ENCODE measurements at places on chromosomes 16 and 17.
A peak's percentile ranks its signal among the peaks of the same experiment; 100 is the strongest.

- no peak for DNase-seq
Measured at GRCh38 chr17:9026741-9027140, 5.4 kb downstream of the NTN1 start.

DNA sequence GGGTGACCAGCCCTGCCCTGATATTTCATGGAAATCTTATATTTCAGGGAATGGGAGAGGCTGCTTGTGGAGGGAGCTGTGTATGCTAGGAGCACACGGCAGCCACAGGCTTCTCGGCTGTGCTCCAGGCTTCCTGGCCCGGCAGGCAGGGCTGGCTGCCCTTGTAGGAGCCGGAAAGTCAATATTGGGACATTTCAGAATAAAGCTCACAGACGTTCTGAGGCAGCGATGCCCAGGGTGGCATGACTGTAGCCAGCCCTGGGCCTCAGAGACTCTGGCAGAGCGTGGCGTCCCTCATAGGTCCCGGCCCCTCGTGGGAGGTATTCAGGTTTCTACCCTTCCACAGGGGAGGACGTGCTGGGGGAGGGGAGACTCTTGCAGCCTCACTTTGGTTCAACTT lies 65.7 kb downstream of the BANP start:
- DNase-seq = no peak

DNA sequence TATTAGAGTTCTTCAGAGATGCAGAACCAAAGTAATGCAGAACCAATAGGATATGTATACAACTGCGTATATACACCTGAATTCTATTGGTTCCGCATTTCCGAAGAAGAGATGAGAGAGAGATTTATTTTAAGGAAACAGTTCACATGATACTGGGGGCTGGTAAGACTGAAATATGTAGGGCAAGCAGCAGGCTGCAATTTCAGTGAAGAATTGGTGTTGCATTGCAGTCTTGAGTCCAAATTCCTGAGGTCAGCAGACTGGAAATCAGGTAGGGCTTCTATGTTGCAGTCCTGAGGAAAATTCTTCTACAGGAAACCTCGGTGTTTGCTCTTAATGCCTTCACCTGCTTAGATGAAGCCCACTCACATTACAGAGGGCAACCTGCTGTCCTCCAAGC lies 128.2 kb upstream of the MED13 start:
- no peak for DNase-seq

DNA sequence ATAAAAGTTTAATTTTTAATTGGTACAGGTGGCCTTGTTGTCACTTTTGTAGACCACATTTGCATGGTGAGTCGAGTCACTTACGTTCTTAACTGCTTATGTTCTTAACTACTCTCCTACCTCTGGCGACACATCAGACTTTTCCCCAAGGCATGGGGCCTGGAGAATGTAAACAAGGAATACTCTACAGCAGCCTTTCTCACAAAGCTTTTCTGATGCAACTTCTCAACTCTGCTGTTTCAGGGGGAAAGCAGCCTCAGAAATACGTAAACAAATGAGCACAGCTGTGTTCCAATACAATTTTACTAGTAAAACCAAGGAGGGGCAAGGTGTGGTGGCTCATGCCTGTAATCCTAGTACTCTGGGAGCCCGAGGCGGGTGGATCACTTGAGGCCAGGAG lies 6.9 kb downstream of the KARS1 start:
- DNase-seq = no peak

DNA sequence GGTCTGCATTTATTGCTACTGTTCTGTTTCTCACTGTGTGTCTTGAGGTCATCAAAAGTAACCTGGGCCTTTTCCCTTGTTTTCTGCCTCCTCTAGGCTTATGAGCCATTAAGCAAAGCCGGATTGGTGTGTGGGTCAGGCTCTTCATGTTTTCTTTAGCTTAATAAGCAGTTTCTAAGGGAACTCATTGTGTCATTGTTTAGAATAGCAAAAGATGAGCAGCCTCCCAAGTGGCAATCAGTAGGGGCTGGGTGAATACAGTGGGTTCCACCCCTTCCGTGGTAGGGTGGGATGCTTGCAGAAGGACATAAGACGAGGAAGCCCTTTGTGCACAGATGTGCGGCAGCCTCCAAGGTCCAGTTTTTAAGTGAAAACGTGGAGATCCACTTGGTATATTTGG lies 34.5 kb downstream of the ABCC1 start:
- no peak for DNase-seq

DNA sequence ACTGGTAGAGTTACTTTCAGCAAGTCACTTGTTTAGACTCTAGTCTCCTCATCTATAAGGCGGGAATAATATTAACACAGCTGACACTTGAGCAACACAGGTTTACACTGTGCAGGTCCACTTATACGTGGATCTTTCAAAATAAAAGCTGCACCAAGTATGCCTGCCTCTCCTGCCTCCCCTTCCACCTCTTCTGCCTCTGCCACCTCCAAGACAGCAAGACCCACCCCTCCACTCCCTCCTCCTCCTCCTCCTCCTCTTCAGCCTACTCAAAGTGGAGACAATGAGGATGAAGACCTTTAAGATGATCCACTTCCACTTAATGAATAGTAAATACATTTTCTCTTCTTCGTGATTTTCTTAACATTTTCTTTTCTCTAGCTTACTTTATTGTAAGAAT lies 285.6 kb downstream of the FTO start:
- DNase-seq = no peak

DNA sequence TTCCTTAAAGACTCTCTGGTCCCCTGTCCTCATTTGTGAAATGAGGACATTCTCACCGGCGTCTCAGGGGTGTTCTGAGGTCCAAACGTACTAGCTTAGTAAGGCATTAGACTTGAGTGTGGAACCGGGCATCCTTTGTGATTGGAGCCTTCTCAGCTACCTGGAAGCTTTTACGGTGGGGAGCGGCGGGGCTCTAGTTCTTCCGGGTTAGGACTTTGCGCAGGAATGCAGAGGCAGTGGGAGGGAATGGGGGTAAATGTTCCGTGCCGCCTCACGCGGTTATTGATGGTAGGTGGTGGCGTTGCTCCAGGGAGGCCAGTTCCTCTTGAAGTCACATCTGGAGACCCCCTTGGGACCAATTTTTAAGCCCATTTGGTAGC lies 113.6 kb downstream of the SNX29 start:
- no peak for DNase-seq

DNA sequence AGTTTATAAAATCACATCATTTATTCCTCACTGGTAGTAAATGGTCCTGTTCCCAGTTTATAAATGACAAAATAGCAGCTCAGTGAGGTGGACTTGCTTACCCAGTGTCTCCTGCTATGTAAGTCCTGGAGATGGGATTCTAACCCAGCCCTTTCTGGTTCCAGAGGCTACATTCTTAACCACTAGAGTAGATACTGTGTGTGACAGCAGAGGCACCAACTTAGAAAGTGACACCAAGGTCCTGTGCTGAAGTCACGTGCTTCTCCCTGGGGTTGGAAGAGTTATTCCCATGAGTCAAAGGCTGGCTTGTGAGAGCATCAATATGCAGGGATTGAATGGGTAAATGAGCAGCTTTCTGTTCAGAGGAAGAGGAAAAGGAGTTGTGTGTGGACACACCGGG lies 167.3 kb upstream of the IRX3 start:
- DNase-seq = no peak

DNA sequence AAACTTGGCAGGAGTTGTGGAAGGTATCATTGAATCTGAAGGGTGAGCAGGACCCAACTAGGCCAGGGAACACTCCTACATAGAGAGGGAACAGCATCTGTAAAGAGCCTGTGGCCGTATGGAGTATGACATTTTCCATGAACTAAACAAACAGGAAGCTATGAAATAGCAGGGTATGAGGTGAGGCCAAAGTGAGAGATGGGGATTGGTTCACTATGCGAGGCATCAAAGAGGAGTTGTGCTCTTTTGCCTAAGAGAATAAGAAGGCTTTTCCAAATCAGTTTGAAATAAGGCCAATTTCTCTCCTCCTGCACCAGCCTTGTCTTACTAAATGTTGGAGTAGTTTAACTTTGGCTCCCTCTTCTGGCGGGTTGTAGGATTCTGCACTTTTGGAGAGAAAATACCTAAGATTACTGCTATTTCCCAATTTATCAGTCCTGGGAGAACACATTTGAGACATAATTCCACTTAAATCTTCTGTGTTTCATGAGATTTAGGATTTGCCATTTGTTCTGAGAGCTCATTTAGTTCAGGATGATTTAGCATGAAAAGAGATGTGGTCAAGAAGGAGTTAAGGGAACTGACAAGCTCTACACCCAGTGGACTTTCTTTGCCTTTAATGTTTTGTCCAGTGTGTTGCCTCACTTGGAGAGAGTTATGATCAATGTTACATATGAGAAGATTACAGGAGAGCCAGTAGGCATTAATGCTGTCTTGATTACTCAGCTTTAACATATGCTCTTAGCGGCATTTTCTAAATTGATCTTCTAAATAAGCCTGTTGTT lies 55.4 kb downstream of the TNRC6C start:
- DNase-seq = peak; percentile 36

GRCh38 chr17:64073771-64074703 lies 53.6 kb upstream of the ICAM2 start:
- no peak for DNase-seq

GRCh38 chr17:77085926-77086432 lies 54.8 kb upstream of the SEC14L1 start:
- no peak for DNase-seq

- DNase-seq = no peak
Measured at GRCh38 chr16:66590322-66590721, 11.1 kb downstream of the CMTM2 start.

- no peak for DNase-seq
Measured at GRCh38 chr17:66190738-66191592, 968 bp downstream of the CEP112 start.

Data from effector CD8-positive, alpha-beta T cell (primary cell).